ENCODE measurements at places on chromosomes 1 and 21.
A peak's percentile ranks its signal among the peaks of the same experiment; 100 is the strongest.

DNA sequence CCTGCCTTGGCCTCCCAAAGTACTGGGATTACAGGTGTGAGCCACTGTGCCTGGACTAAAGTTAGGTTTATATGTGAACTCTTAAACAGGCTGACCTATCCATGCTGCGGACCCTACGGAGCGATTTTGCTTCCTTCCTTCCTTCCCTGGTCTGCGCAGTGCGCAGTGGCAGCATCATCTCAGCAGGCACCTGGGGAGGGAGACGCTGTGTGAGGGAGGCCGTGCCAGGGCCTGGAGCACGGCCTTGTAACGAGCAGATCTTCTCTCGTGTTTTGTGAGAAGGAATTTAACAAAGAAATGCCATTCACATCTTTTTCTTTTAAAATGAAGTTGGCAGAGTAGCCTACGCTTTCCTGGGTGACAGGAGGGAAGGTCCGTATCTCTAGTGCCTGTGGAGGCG is 45.8 kb downstream of the PKNOX1 start:
- DNase-seq: no peak

DNA sequence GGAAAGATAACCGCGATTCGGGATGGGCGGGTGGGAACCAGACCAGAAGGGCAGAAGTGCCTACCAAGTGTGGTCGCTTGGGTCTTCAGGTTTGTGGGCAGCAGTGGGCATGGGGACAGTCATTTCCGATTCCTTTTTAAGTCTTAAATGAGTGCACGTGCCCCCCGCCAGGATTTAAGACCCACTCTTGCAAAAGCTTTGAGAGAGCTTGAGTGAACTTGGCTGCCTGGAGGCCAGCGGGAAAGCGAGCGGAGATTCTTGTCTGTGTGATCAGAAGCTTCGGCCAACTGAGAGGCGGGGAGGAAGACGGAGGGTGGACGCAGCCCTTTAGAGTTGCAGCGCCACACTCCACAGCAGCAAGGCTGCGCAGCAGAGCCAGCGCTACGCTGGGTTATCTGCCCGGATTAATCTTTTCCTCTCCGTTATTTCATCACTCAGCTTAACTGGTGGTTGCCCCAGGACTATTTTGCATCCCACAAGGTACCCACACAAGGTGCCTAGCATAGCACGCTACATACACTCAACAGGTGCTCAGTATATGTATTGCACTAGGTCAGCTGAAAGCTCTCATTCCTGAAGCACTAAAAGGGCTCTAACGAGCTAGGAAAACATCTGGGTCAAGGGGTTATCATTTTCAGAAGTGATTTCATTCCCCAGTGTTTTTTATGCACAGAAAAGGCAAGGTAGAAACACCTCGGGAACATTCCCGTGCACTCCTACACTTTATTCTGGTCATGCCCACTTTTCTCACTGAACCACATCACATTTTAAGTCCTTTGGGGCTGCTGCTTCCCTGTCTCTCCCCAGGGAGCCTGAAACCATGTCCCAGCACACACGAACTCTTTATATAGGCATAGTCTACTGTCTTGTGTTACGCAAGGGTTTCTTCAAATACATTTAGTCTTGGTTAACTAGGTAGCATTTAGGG is 1.5 kb upstream of the BATF3 start:
- DNase-seq: no peak

DNA sequence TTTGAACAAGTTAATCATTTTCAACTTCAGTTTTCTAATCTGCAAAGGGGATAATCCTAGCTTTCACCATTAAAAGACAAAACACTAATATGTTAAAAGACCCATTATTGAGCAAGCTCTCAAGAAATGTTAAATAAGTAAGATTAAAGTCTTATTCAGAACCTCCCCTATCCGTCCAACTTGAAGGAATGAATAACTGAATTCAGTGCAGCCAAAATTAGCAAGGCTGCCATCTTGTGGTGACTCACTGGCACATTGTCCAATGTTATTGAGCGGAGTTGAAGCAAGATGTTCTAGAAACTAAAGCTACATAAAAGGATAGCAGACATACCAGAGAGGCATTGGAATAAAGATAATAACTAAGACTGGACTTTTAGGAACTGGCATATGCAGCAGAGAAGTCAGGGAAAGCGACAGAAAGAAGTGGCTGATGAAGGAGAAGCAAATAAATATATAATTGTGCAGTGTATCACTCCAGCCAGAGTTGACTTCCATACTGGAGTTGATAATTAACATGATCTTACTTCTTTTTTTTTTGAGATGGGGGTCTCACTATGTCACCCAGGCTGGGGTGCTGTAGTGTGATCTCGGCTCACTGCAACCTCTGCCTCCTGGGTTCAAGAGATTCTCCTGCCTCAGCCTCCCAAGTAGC is 8.2 kb upstream of the CAP1 start:
- peak; percentile 58 for DNase-seq

- no peak for DNase-seq
Observed at GRCh38 chr1:41888756-41889155, 30.0 kb downstream of the HIVEP3 start.

DNA sequence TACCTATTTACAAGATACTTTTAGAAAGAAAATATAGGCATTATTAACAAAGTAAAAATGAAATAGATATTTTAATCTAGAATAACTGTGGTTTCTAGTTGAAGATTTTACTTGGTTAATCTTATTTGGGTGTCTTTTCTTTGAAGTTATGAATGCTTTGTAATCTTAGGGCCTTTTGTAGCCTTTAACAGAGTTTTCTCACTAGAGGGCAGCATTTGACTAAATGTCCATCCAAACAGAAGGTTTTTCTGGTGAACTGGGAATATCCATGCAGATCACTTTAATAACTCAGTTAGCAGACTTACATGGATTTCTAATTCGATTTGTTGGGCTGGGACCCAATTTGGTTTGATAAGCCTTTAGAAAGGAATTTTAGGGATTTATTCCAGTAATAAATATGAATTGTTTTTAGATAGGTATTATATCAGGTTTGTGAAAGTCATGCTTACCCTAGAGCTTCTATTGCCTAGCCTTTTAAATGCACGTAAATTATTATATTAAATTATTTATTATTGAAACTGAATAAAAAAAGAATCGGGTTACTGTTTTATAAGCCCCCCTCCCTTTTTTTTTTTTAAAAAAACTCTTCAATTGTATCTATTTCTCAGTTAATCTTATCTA is 119.7 kb downstream of the ZNF326 start:
- peak; percentile 23 for DNase-seq

DNA sequence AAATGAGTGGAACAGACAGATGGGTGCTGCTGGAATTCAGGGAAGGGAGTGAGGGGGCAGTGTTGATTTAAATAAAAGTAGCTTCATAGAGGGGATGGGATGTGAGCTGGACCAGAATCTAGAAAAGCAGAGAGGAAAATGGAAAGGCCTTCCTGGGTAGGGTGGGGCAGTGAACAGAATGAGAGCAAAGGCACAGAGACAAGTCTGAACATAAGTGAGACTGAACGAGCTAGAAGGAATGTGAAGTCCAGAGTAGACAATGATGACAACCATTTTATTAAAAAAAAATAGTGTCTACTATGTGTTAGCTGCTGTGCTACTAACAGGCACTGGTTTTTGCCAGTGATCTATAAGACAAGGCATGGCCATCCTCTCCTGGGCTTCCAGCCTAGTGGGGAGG is 36.0 kb downstream of the ELK4 start:
- no peak for DNase-seq

Data from GM13977 (cell line).